ENCODE measurements at places on chromosomes 3 and 15.

DNA sequence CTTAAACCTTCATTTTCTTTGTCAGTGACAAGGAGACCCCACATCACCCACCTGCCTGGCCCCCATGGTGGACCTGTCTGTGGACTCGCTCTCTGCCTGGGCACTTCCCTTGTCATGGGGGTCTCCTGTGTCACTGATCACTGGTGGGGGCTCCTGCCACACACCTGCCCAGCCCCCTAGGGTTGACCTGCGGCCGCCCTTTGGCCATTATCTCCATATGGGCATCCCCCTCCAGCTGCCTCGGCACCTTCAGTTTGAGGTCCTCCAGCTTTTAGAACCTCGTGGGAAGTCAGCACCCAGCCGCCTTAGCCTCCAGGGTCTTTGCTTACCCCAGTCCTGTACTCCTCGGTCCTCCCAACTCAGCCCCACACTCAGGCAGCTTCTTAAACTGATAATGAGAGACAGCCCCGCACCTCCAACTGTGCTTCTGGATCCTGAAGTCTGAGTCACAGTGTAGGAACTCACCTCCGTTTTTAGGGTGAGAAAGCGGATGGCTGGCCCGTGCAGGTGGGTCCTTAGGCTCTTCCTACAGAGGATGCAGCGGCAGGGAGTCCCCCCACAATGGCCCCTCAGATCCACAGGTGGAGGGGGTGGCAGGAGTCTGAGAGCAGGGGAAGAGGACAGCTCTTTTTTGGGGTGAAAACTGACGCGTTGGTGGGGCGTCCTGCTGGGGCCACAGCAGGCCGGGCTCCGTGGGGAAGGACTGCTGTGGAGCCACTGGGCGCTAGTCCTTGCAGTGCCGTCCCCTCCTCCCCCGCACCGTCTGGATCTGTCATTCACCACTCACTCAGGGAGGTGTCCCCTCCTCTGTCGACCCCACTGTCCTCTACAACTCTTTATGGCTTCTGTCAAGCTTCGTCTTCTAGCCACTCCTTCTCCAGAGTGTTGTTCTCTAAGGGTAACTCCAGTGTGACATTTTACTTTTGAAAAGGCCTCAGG, 8.7 kb upstream of the PRR23E start:
- no peak for DNase-seq

GRCh38 chr15:39651881-39652280, 71.0 kb downstream of the THBS1 start:
- DNase-seq = no peak

- DNase-seq = no peak
Observed at GRCh38 chr15:63998489-63998888, 47.8 kb downstream of the DAPK2 start.

- DNase-seq = no peak
Observed at GRCh38 chr3:83873550-83873949, 1085.2 kb upstream of the CADM2 start.

GRCh38 chr15:49904296-49904695, 214.7 kb downstream of the ATP8B4 start:
- DNase-seq = no peak

DNA sequence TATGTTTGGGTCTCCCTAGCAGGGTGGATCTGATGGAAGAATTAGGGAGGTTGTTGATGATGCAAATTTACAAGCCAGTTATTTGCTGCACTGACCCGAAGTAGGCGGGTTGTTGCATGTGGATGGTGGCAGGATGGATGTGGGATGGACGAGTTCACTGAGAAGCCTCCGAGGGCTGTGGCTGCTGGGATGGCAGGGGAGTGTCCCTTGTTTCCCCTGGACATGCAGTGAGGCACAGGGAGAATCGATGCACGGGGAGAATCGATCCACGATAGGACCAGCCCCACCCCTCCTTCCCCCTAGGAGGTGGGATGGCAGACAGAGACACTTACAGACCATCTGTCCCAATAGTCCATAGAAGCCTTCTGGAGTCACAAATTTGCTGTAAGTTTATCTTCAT, 31.0 kb upstream of the KLF13 start:
- no peak for DNase-seq

DNA sequence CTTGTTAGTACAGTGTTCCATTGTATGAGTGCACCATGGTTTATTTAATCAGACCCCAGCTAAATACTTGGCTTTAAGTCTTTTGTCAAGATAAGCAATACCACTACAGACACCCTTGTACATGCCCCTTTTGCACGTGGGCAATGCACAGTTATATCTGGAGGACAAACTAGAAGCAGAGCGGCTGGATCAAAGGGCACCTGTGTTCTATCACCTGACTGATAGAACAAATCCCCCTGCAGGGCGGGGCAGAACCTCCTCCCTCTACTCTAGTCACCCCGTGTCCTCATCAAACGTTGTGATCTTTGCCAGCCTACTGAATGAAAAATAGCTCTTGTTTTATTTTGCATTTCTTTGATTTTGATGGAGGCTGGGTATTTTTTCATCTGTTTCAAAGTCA, 314.9 kb downstream of the TLE3 start:
- no peak for DNase-seq

- no peak for DNase-seq
Observed at GRCh38 chr15:39904115-39904514, 16.0 kb downstream of the GPR176 start.

DNA sequence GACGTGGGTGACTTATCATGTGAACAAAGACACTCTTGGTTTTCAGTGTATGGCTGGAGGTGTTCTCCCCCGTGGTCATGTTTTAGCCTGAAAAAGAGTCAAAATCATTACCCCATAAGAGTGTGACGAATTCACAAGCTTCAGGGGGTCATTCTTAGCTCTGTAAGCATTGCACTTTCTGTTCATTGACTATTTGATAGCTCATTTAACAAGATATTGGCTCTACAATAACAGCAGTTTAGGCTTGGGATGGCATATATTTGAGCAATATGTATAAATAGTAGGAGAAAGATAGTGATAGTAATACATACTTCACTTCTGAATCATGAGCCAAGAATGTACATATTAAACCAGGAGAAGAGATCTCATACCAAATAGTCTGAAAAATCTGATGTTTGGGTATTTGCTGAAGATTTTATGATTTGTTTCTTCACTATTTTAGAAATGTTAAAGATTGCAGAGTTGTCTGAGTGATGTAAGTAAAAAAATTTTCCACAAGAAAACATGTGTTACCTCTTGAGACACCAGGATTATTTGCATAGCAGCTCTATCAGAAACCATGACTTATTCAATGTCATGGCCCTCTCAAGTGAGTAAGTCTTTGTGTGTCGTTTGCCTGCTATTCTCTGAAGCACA, 996.0 kb downstream of the OTOL1 start:
- no peak for DNase-seq

DNA sequence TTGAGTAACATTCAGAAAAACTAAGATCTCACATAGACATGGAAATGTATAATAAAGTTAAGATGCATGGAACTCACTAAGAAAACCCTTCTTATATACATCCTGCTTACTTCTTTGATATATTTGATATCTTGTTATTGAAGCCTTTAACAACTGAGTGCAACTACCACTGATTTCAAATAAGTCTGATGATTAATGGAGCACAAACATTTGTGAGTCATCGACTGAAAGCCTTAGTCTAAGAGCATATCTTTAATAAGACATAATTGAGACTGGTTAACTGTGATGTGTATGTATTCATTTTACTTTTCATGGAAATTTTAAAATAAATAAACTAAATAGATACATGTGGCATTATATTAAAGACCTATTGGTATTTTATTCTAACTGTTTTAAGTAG, 740.5 kb downstream of the EPHA3 start:
- no peak for DNase-seq

DNA sequence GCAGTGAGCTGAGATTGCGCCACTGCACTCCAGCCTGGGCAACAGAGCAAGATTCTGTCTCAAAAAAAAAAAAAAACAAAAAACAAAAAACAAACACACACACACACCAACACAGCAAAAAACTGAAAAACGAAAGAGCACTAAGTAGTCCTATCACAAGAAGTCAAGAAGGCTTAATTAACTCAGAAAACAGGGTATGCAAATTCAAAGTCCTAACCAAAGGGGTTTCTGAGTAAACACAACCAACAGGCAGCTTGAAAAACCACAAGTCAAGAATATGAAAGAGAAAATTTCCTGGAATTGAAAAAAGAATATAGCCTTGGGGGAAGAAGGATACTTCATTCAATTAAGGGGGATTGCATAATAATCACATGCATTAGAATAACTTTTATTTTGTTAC, 37.7 kb upstream of the PARP14 start:
- DNase-seq = no peak

DNA sequence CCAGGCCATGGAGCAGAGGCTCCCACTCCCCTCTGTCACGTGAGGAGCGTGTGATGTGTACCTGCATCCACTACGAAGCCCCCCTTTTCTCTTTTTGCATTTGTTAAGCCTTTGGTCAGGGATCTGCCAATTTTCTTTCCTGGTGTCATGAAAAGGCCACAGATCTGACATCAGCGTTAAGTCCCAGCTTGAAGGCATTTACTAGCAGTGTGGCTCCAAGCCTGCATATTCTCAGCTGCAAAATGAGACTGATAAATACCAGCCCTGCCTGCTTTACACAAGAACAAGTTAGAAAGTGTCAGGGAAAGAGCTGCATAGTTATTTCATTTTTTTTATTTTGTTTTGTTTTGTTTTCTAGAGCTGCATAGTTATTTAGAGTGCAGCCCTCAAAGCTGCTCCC, 2.3 kb upstream of the ANKRD63 start:
- no peak for DNase-seq

GRCh38 chr3:123037015-123037375, 9.4 kb upstream of the SEMA5B start:
- no peak for DNase-seq

GRCh38 chr3:119069725-119070124, 35.1 kb upstream of the IGSF11 start:
- no peak for DNase-seq

DNA sequence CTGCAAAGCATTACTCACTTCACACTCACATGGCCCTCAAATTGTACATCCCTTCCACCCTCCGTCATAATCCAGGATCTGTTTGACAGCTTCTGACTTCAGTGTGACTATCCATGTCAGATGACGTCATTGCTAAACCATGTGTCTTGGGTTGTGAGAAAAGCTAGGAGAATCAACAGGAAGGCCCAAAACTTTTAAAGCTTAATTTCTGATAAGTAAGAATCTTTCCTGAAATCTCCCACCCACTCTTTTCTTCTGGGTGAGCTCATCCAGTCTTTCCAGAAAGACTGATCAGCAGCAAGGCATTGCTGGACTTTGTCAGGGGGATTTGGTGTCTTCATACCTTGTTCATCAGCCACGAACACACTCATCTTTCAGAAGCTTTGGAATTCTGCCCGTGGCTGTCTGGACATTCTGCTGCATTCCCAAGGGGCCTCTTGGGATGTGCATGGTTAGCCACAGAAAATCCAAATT, 11.5 kb upstream of the LMCD1 start:
- no peak for DNase-seq

GRCh38 chr3:178507507-178508442, 28.5 kb upstream of the KCNMB2 start:
- DNase-seq = no peak

- DNase-seq = no peak
Observed at GRCh38 chr3:40455328-40455727, 1.8 kb upstream of the RPL14 start.

DNA sequence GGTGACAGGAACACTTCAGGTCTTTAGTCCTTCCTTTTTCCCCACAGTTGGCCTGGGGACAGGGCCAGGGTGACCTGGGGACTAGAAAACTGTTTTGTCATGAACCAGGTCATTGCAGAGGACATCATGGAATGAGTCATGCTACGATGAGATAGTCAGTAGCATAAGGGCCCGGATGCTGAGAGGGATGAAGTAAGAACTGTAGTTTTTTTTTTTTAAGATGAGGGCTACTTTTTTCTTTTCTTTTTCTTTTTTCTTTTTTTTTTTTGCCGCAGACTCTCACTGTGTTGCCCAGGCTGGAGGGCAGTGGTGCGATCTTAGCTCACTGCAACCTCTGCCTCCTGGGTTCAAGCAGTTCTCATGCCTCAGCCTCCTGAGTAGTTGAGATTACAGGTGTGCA, 8.0 kb downstream of the MAP2K5 start:
- DNase-seq = no peak

DNA sequence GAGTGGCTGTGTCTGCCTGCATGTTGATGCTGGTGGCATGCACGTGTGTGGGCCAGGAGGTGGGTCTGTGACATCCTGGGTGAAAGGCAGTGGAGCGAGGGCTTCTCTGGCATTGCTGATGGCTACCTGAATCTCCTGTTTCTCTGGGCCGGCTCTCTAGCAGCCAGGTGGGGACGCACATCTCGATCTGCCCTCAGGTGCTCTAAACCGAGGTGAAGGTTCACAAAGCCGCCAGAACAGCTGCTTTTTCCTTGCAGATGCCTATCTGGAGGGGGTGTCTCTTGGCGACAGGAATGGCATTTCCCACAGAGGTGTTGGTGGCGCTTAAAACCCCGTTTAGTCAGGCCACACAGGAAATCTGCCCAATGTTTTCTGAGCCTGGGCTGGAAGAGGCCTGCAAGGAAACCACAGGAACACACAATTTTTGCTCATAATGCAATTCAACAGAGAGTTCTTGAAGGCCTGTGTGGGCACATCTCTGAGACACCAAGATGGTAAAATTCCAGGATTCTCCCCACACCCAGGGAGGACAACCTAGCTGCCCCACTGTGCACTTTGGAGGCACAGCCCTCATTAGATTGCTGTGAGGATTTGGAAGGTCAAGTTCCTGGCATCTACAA, 11.9 kb downstream of the TMEM158 start:
- no peak for DNase-seq

- no peak for DNase-seq
Observed at GRCh38 chr3:39474126-39474515, 6.6 kb downstream of the MOBP start.

DNA sequence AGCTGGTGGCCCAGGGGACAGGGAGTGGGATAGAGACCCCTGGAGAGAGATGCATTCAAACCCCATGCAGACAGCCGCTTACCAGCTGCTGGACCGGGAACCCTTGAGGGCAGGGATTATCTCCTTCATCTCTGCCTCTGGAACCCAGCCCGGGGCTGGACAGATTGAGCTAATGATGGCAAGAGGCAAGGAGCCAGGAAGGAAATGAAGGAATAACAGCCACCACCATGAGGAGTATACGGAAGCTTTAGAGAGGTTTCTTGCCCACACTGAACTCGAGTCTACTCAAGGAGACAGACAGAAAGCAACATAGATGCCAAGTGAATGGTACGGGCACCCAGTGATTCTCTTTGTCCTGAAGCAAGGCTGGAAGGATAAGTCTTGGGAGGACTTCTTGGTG, 23.2 kb downstream of the HAPLN3 start:
- no peak for DNase-seq

- DNase-seq = no peak
Observed at GRCh38 chr3:120820748-120821147, 78.2 kb downstream of the GTF2E1 start.

- DNase-seq = no peak
Observed at GRCh38 chr15:93029836-93030429, 59.1 kb downstream of the RGMA start.

- no peak for DNase-seq
Observed at GRCh38 chr15:83209333-83209732, 1.7 kb upstream of the HDGFL3 start.

DNA sequence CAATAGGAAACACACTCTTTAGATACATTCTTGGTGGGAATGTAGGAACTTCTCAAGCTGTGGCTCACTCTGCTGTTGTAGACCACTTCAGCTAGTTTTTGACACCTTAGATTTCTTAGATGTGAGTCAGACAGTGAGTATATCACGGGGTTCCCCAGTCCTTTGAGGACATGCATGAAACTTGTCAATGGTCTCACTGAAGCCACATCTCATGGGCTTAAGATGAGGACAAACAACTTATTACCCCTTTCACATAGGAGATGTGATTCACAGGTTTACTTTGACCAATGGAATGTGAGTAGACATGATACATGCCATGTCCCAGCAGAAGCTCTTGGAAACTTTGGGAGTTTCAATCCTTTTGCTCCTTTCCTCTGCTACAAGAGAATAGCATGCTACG, 325.5 kb downstream of the CHST2 start:
- peak; percentile 11 for DNase-seq

Measured in activated CD4-positive, alpha-beta T cell treated with anti-CD3 and anti-CD28 coated beads, Interleukin-2, amount 50 U/mL, for 24 hours (primary cell).